Activated CD8-positive, alpha-beta memory T cell treated with anti-CD3 and anti-CD28 coated beads for 36 hours (primary cell): ENCODE measurements at places on chromosomes 4 and X. TPM values are rescaled to one million over a fixed set of nuclear protein-coding genes. Genes with fewer than 3 reads are reported as not detected.

LNX1 gene
- total RNA-seq, result not detected

GNPDA2 gene
- 20.5 TPM for total RNA-seq

EDA gene
- 0.97 TPM for total RNA-seq

DRD5 gene
- total RNA-seq, result not detected
